ENCODE measurements at places on chromosomes 2 and 18.

GRCh38 chr2:237588044-237588696, 2.4 kb downstream of the RAB17 start:
- DNase-seq = no peak

- no peak for DNase-seq
Measured at GRCh38 chr2:230537531-230537976, 121.6 kb downstream of the SP100 start.

DNA sequence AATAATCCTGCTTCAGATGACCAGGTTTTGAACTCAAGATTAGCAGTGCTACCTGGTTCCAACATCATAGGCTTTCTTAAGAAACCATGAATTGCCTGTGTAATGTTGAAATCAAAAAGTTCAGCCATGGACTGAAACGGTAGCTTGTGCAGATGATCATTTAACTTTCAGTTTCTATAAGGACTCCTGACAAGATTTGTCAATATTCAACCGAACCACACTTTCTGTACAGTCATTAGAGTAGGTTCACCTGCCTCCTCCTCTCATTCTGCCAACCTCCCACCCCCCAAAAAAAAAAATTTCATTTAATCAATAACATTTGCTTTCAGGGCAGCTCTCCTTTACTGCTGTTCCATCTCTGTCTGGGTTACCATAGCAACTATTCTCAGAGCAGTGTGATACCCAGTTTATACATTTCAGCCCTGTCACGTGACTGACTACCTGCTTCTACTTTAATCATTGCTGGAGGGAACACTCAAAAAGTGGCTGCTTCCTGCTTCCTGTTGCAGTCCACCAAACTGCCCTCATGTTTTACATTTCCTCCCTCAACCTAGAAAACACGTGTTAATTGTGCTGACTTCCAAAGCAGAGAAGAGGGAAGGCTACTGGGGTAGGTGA, 275.5 kb downstream of the SS18 start:
- DNase-seq = no peak

GRCh38 chr18:22275706-22276333, 106.4 kb downstream of the GATA6 start:
- DNase-seq = no peak

DNA sequence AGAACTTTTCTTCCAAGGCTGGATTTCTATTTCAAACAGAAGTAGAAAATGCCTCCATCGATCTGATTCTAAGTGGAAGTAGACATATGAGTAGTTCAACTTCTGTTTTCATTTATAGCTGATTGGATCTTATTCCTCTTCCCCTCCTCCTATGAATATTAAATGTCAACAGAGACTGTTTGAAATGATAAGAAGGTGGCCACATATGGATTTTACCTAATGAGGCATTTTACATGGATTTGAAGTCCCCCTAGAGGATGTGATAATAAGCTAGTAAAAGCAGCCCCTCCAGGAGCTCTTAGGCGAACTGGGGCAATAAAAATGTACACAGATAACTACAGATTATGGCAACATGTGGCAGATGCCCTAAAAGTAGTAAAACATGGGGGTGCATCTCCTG, 71.0 kb downstream of the UPP2 start:
- no peak for DNase-seq

DNA sequence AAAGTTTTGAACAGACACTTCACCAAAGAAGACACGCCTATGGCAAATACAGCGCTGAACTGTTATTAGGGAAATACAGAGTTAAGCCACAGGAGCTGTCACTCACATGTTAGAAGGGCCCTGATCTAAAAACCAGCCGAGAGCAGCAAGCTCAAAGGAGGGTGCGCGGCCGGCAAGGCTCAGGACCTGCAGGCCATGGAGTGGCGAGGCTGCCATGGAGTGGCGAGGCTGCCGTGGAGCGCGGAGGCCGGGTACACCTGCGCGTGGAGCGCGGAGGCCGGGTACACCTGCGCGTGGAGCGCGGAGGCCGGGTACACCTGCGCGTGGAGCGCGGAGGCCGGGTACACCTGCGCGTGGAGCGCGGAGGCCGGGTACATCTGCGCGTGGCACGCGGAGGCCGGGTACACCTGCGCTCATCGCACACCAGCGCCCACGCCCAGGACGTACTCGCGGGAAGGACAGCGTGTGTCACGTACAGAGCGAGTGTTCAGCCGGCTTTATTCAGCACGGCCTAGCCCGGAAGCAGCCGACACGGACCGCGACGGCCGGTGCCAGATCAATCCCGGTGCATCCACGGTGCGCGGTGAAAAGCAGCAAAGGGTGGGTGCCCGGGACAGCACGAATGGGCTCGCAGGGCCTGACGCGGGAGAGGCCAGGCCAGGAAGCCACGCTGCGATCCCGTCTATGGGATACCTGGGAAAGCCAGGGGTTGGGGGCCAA, 68.8 kb downstream of the SLC66A2 start:
- no peak for DNase-seq

DNA sequence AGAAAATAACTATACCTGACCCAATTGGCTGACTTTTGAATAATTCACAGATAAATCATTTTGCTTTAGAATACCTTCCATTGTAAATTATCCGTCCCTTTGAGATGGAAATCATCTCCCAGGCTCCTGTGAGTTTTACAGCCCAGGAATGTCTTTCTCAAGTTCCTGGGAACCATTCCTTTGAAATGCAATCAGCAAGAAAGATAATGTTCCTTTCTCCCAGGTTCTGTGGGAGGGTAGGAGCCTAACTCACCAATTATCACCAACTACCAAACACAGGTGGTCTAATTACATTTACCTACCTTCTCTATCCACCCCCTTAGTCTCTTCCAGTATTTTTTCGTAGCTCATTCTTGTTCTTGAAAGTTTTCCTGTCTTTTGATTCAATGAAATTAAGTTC, 1016.0 kb downstream of the SOCS6 start:
- DNase-seq = no peak

DNA sequence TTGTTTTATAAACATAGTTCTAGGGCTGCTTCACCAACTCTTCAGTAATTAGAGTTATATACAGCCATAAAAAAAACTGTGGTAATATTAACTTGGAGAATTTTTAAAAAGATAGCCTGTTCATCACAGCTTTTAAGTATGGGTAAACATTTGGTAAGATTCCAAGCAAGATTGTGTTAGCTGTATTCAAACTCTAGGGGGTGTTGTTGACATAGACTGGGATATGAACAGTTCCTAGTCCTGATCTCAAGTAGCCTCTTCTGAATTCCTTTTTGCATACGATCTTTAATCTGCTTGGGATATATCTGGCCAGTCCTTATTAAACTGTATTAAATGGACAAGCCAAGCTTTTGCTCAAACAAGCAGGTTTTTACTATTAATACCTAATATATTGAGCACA, 13.4 kb downstream of the NOP58 start:
- DNase-seq = no peak

DNA sequence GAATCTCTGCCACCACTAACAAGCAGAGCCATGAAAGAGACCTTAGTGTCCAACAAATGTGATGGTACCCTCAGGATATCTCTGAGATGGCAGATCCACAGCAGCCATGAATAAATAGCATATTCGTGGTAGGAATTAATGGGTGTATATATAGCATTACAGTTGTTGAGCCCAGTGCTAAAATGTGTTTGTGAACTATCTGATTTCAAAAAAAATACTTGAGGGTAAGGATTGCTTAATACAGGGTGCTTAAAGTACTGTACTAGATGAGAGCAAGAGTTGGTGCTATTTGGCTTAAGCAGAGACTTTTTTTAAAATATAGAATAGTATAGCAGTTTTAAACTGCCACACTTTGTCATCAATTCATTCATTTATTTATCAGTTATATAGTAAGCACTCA, 101.5 kb upstream of the GALNT5 start:
- DNase-seq = no peak

- no peak for DNase-seq
Measured at GRCh38 chr2:185472574-185472973, 266.0 kb upstream of the FSIP2 start.

DNA sequence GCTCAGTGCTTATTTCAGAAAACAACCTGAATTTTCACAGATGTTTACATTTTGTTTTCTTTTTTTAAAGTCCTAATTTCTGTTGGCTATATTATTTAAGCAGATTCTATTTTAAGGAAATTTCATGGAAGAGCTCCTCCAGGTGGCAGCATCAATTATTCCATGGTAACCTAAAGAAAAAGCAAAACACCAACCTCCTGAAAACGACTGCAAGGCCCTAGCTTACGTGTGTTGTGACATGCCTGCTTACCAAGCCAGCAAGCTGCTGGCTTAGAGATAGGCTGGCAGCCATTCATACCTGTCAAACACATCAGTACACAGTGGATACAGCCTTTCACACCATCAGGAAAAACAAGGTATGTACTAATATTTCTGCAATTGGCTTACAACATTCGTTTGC, 64.9 kb downstream of the LPIN2 start:
- no peak for DNase-seq

GRCh38 chr18:55998071-55998522, 410.1 kb upstream of the TCF4 start:
- DNase-seq = no peak

- no peak for DNase-seq
Measured at GRCh38 chr2:200417366-200417765, 92.5 kb downstream of the KCTD18 start.

GRCh38 chr18:45167631-45168280, 447.5 kb upstream of the SLC14A2 start:
- DNase-seq = no peak

- DNase-seq = peak; percentile 88
Measured at GRCh38 chr2:199979832-199980628, 24.6 kb downstream of the MAIP1 start.

GRCh38 chr18:59861963-59862819, 37.6 kb upstream of the PMAIP1 start:
- no peak for DNase-seq

GRCh38 chr18:13672657-13673056, 53.7 kb downstream of the FAM210A start:
- no peak for DNase-seq

DNA sequence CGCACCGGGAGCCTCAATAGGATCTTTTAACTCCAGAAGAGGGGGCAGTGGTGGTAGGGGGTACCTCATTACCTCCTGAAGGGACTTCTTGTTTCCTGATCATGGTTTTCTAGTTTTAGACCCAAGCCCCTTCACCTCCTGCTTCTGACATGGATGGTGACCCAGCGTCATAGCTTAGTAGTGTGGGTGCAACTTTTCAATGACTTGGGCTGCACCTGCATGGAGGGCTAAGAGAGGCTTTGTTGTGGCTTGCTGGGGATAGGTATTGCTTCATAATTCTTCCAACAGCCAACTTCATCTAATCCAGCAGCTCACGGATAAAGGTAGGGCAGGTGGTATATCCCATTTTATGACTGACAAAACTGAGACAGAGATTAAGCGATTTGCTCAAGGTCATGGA, 3.0 kb downstream of the SLC1A4 start:
- DNase-seq = no peak

- no peak for DNase-seq
Measured at GRCh38 chr18:58215011-58215410, 171.0 kb downstream of the NEDD4L start.

DNA sequence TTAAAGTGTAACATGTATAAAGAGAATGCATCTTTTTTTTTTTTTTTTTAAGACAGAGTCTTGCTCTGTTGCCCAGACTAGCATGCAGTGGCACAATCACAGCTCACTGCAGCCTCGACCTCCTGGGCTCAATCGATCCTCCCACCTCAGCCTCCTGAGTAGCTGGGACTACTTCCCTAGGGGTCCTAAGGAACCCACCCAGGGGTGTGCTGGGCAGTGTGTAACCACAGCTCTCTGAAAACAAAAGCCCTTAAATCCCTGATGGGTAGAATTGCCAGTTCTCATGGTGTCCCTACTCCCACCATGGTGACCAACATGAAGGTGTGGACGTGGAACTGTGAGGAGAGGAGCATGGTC, 105.6 kb upstream of the ST3GAL5 start:
- no peak for DNase-seq

- no peak for DNase-seq
Measured at GRCh38 chr18:23938901-23939341, 75.6 kb upstream of the TTC39C start.

GRCh38 chr2:45891719-45892424, 240.4 kb downstream of the PRKCE start:
- no peak for DNase-seq

- DNase-seq = no peak
Measured at GRCh38 chr18:36933552-36933951, 104.6 kb downstream of the KIAA1328 start.

- no peak for DNase-seq
Measured at GRCh38 chr18:35106013-35106844, 65.0 kb downstream of the MAPRE2 start.

- DNase-seq = no peak
Measured at GRCh38 chr2:7841751-7842150, 840.1 kb upstream of the ID2 start.

Data from activated naive CD4-positive, alpha-beta T cell treated with anti-CD3 and anti-CD28 coated beads, Interleukin-2, amount 10 ng/mL, durations not matched to agents 7 days and 5 days (primary cell).